NCI-H446 (cell line): ENCODE measurements at places on chromosomes 16 and 17.

GRCh38 chr17:17757391-17757791 is 76.1 kb downstream of the RAI1 start:
- DNase-seq: no peak

GRCh38 chr17:21245639-21246084 is 7.5 kb downstream of the NATD1 start:
- DNase-seq: no peak

DNA sequence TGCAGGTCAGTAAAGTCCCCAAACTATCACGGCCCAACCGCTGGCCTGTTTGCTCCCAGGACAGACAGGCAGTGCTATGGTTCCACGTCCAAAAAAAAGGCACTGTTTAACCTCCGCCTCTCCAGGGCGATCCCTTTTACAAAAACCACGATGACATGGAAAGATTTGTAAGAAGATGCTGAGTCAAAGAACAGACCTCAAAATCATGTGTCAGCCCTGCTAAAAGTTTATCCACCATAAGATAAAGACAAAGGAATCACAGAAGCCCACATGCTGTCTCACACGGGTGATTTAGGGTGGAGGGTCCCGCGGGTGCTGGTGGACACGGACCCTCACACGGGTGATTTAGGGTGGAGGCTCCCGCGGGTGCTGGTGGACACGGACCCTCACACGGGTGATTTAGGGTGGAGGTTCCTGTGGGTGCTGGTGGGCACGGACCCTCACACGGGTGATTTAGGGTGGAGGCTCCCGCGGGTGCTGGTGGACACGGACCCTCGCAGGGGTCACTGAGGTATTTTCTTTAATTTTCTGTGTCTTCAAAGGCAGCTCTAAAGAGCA is 117.2 kb upstream of the METRNL start:
- no peak for DNase-seq

- DNase-seq: peak; percentile 44
Measured at GRCh38 chr16:53892155-53892554, 188.2 kb downstream of the FTO start.

GRCh38 chr17:79003661-79004411 is 5.7 kb downstream of the CANT1 start:
- no peak for DNase-seq

DNA sequence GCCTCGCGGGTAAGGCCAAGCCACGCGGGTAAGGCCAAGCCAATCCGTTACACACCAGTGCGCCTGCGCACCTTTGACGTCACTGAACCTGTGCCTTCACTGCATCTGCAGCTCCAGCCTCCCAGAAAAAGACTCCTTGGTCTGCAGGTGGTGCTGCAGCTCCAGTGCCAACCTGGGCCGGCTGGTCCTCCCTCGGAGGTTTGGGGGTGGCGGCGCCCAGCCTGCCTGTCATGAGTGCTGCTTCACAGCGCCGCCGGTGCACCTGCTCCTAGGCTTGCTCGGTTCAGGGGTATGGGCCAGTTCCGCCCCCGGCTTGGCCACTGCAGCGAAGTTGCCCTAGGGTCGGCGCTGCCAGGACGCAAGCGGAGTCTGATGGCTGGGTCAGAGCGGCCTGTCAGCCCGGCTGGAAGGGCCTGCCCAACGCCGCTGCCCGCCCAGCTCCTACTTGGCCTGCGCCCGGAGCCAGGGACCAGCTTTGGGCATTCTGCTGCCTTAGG is 146.6 kb downstream of the USP22 start:
- DNase-seq: no peak

DNA sequence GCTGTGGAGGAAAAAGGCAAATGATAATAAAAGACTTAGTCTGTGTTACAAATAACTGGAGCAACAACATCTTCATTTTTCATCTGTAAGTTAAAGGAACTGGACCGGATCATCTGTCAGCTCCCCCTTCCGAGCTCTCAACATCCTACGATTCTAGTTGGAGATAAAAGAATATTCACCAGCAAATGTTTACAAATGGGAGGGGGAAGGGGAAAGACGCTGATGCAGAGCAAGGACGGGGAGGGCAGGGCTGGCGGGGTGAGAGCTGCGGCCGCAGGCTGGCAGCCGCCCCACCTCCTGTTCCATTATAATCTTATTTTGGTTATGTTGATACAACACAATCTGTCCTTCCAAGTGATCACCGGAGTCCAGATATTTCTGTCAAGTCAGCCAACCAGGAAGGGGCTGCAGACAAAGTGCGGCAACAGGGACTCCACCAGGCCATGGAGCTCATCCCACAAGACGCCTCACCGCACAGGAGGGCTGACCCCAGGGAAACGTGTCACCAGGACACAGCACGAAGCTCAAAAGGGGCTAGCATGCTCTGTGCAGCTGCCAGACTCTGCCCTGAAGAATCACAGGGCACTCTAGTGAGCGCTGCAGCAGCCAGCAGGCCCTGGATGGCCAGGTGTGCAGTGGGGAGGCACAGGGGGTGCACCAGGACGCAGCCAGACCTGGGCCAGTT is 19.7 kb downstream of the FBXO31 start:
- DNase-seq: no peak

- DNase-seq: no peak
Measured at GRCh38 chr16:49964316-49964715, 60.7 kb upstream of the CNEP1R1 start.

- DNase-seq: no peak
Measured at GRCh38 chr16:58077796-58078195, 51.4 kb downstream of the CFAP20 start.

GRCh38 chr17:5819921-5820685 is 235.8 kb upstream of the NLRP1 start:
- DNase-seq: no peak

DNA sequence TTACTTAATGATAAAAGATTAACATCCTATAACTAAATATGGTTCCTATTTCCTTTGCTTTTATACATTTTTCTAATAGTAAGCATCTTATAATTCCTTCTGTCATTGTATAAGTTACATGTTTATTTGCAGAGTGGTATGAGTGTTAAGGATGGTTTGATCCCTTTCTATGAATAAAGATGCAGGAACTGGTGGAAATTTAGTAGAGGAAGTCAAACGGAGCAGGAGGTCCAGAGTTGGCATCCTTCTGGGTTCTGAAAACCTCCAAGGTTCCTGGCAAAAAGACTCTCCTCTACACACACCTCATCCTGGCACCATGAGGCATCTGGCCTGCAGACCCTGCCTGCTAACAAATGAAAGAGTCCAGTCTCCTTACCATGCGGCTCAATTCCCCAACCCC is 296.8 kb downstream of the SOX9 start:
- no peak for DNase-seq

DNA sequence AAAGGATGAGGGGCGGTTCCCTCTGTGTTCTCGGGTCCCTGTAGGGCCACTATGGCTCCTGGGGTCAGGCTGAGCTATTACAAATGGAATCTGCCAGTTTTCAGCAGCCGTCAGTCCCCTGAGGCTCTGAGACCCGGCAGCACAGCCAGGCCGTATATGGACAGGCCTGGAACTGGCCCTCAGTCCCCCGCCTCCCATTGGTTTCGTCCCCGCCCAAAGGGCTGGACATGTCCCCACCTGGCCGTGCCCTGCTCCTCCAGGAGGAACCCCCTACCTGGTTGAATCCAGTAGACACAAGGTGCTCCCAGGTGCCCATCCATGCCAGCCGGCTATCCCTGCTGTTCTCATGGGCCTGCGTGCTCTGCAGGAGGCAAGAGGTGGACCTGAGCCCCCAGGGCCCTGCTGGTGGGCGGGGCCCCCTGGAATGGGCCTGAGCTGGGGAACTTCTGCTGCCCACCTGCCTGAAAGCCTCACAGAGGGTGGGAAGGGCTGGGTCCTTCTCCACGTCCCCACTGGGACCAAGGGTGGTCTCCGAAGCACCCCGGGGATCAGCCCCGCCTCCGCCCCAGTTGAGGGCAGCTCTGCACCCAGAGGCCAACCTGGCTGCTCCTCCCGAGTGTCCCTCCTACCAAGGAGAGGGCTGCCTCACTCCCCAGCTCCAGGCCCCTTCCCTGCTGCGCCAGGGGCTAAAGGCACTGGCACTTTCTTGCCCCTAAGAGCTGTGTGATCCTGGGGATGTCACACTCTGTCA is 16.8 kb downstream of the VASN start:
- DNase-seq: no peak

DNA sequence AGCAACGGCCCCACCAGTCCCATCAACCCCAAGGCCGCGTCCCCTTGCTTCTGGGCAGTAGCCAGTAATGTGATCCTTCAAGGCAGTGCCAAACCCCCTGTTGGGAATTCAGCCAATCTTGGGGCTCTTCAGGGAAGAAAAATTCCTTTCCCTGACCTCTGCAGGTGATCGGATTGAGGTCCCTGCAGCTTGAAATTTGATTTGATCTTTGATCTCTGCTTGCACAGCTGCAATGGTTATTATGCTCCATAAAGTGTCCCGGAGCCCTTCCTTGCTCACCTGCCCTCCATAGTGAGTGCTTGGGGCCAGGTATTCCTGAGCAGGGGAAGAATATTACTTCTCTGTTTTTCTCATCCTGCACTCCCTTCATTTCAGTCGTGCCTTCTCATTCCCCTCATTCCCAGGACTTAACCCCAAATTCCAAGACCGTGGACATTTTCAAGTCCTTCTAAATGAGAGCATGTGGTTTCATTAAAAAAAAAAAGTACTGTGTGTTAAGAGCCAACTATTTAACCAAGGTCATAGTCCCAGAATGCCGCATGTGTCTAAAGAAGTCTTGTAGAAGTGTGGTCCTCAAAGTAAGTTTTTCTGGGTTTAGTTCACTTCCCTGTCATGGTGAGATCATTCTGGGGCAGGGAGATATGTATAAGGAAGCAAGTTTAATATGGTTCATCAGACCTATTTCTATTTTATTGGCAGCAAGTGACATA is 56.3 kb downstream of the SOX9 start:
- no peak for DNase-seq

DNA sequence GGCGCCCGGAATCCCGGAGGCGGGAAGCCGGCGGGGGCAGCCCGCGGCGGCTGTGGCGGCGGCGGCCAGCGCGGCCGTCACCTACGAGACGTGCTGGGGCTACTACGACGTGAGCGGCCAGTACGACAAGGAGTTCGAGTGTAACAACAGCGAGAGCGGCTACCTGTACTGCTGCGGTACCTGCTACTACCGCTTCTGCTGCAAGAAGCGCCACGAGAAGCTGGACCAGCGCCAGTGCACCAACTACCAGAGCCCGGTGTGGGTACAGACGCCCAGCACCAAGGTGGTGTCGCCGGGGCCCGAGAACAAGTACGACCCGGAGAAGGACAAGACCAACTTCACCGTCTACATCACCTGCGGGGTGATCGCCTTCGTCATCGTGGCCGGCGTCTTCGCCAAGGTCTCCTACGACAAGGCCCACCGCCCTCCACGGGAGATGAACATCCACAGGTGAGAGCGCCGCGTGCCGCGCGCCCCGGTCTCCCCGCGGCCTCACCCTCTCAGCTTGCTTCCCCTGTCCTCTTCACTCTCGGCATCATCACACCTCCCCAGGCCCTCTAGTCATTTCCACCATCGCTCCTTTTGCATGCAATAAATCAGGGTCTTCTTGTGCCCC is 706 bp downstream of the SHISA6 start:
- DNase-seq: no peak

DNA sequence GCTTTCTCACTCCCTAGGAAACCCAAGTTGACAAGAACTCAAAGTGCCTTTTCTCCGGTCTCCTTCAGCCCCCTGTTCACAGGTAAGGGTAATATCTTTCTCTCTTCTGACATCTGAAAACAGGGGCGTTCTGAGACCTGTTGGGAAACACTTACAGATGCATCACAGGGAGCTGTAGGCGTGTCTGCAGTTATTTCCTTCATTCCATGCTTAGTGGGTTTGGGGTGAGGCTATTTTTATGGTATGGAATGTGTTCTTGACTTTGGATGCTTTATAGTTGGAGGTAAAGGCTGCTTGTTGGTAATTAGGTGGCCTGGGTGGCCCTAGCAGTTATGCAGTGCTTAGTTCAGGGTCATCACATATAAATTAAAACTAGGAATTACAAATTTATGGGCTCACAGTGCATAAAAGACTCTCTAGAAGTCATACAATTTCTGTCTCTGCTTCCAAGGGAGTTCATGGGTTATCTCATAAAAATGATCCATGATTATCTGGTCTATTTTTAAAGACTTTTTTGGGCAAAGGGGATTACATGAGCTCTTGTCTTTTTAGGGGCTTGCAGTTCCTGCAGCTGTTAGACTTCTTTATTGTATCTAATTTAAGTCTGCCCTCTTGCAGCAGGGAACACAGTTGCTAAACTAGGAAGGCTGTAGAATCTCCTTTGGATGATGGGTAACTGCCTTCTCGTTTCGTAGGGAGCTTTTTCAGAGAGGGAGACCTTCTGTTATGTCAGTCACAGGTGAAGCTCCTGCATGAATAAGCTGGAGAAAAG is 10.2 kb downstream of the SOCS7 start:
- DNase-seq: no peak

- DNase-seq: no peak
Measured at GRCh38 chr16:70692130-70692872, 6.4 kb upstream of the MTSS2 start.

DNA sequence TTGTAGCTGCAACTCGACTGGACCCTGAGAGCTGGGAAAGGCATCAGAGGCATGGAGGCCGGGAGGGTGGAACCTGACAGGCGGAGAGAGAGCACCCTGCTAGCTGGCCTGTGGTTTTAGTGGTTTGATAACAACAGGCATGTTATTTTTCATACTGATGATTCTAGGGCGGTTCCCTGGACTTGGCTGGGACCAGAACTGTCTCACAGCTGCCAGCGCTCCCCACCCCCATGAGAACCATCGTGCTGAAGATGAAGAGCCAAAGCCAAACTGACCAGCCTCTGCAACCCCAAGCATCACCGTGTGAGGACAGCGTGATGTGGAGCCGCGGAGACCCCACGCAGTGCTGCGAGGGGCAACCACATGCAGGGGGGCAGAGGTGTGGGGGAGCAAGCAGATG is 28.5 kb downstream of the MXRA7 start:
- DNase-seq: no peak

GRCh38 chr17:46951706-46952105 is 27.3 kb downstream of the RPRML start:
- DNase-seq: no peak

DNA sequence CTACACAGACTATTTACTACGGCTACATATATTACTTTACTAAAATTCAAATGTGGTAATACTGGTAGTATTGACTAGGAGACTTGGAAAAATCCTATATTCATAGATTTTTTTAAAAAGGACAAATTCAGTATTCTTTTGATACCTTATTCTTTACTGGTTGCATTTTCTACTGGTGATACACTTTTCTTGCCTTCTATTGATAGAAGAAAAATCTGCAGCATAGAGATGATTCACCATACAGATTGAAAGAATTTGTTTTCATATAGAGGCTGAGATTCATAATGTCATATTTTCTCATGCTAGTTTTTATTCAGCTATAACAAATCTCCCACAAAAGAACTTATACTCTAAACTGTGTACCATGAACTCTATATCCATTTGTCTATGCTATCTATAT is 195.4 kb upstream of the C17orf78 start:
- DNase-seq: no peak

GRCh38 chr16:19175492-19176262 is 7.6 kb downstream of the SYT17 start:
- DNase-seq: no peak

GRCh38 chr17:28319598-28319935 is 567 bp downstream of the TMEM97 start:
- DNase-seq: no peak

- peak; percentile 9 for DNase-seq
Measured at GRCh38 chr16:25264597-25264996, 7.0 kb upstream of the ZKSCAN2 start.

- no peak for DNase-seq
Measured at GRCh38 chr17:82795615-82796014, 43.8 kb downstream of the TBCD start.

GRCh38 chr17:75693500-75694481 is 26.7 kb downstream of the SAP30BP start:
- DNase-seq: peak; percentile 73

- DNase-seq: no peak
Measured at GRCh38 chr17:57338257-57338914, 82.1 kb downstream of the MSI2 start.
